Pons (tissue), 1 donor: ENCODE measurements at places on chromosomes 2 and 18.

GRCh38 chr2:225072444-225072843, 30.2 kb upstream of the DOCK10 start:
- no peak for DNase-seq

- DNase-seq, result no peak
Measured at GRCh38 chr2:77270433-77270832, 251.7 kb downstream of the LRRTM4 start.

DNA sequence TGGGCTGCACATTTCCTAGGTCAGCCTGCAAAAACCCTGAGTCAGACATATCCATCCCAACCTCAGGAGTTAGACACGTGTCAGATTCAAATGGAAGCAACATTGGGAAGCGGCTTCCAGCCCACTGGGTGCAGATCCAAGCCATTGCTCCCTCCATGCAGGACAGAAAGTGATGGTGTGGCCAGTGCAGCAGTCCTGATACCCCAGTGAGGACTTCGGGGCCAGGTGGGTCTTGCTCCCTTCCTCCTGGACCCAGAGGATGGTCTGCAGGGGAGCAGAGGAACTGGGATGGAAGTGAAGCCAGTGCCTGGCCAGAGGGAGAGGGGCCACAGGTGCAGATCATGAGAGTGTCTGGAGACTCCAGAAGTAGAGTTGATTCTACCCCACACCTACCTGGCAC, 252.0 kb downstream of the FAM210A start:
- no peak for DNase-seq

DNA sequence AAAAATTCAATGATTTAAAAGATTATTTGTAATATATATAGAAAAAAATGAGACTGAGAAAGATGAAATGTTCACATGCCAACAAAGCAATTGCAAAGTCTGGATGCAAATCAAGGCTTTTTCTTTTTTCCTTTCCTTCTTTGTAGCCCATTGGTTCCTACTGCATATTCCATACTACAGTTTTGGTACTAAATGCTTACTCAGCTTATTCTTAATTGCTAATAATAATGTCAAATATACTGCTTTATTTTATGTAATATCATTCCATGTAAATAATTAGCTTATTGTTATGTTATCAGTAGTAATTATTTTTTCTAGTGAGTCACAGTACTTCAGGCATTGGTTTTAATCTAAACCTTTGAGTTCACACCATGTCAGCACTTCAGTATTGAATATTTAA, 407.4 kb upstream of the LRRTM1 start:
- DNase-seq, result no peak

DNA sequence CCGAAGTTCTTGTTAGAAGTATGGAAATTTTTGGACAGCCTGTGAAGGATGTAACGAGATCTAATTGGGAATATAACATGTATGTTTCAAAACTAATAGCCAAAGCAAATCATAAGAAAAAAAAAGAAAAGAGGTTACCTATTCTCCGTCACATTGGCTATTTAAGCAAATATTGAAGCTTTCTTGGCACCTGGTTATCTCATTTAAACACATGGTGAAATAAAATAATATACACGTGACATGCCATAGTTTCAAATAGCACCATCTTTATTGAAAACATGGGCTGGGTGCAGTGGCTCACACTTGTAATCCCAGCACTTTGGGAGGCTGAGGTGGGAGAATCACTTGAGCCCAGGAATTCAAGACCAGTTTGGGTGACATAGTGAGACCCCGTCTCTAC, 56.7 kb downstream of the ZEB2 start:
- no peak for DNase-seq

DNA sequence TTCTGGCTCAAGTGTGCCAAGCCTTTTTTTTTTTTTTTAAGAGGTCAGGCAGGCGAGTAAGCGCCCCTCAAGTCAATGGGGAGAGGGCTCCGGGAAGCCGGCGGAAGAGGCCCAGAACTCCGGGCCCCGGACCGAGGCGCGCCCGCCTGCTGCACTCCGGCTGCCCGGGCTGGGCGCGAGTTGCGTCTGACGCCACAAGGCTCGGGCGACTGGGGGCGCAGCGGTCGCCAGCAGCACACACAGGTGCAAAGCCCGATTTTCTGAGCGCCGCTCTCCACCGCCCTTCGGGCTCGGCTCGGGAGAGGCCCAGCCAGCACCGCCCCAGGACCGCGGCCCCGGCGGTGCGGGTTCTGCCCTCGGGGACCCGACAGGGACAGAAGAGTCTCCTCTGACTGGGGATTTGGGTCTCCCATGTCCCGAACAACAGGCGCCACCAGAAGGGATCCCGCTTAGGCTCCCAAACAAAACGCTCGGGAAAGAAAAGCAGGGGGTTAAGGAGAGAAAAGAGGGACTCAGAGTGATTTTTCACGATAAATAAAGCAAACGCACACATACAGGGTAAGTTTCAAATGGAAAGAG, 787 bp downstream of the ERBB4 start:
- DNase-seq, result no peak

GRCh38 chr18:42268798-42269197, 313.8 kb downstream of the PIK3C3 start:
- no peak for DNase-seq

GRCh38 chr2:38875227-38875575, 533 bp downstream of the DHX57 start:
- peak; percentile 8 for DNase-seq

DNA sequence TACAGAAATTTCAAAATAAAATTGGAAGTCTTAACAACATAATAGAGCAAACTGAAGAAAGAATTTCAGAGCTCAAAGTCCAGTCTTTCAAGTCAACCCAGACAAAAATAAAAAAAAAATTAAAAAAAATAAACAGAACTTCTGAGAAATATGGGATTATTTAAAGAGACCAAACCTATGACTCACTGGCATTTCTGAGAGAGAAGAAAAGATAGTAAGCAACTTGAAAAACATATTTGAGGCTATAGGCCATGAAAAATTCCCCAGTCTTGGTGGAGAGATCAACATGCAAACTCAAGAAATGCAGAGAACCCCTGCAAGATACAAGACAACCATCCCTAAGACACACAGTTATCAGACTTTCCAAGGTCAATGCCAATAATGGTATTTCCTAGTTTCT, 167.4 kb downstream of the RNF144A start:
- no peak for DNase-seq

DNA sequence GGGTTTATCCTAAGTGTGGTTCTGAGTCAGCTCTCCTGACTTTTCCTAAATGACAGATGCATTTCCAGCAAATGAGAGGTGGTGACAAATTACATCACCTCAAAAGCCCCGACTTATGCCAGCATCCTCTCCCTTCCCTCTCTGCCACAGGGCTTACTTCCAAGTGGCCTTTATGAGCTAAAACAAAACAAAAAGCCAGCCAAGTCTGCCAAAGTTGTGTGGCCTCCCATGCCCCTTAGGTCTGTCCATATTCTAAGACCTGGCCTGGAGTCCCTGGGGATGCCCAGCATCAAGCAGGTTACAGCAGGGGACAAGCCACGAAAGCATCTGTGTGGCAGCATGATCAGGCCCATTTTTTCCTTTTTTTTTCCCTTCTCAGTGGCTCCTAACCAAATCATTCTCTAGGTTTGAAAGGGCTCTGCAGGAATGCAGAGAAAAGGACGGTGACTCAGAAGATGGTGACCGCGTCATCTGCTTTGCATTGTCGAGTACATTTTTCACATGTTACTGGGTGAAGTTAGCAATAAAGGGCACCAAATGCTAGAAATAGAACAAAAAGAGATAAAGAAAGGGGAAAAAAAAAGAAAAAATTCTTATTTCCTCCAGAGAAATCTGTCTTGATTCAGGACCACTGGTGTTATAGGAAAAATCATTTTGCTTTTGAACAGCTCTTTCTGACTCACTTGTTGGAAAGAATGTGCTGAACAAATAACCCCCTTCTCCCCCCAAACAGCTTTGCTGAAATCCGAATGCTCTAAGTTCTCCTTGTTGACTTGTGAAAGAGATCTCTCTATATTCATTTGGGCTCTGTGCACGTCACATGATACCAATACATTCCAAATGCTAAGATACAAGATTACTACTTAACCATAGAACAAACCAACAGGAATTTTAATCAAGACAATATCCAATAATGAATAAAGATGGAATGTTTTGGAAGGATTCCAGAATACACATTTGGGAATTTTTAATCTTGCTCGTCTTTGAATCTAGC, 178.7 kb downstream of the EN1 start:
- peak; percentile 17 for DNase-seq

DNA sequence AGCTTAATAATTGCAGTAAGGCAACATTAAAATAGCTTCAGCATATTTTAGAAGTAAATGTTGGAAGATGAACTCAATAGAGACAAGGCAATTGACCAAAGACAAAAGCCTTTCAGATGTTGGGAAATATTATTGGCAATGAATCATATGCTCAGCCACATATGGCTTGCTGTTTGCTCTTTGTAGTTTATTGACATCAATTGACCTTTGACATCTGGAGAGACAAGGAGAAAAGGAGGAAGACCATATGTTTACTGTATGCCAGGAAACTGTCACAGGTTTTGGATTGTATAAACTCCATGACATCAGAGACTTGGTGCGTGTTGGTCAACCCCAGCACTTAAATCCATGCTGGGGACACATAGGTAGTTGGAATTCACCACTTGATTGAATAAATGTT, 60.6 kb upstream of the SLC16A14 start:
- DNase-seq, result no peak

DNA sequence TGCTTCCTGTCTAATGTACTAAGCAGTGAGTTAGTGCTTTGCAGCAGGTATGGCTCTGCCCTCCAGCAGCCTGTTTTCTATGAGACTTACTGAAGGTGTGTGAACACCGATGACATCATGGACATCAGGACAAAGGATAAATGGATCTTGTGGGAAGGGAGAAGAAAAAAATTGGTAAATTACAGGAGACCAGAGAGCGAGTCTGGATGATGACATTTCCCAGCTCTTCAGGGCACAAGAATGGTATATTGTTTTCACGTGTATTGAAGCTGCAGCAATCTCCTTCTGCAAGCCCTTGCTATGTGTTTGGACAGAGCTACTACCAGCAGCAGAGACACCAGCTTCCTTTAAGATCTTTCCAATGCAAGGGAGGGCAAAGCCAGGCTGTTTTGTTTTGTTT, 47.2 kb downstream of the DCC start:
- DNase-seq, result no peak

- peak; percentile 51 for DNase-seq
Measured at GRCh38 chr18:41378598-41378997, 576.4 kb upstream of the PIK3C3 start.

GRCh38 chr2:3725002-3725401, 21.6 kb downstream of the DCDC2C start:
- DNase-seq, result no peak

DNA sequence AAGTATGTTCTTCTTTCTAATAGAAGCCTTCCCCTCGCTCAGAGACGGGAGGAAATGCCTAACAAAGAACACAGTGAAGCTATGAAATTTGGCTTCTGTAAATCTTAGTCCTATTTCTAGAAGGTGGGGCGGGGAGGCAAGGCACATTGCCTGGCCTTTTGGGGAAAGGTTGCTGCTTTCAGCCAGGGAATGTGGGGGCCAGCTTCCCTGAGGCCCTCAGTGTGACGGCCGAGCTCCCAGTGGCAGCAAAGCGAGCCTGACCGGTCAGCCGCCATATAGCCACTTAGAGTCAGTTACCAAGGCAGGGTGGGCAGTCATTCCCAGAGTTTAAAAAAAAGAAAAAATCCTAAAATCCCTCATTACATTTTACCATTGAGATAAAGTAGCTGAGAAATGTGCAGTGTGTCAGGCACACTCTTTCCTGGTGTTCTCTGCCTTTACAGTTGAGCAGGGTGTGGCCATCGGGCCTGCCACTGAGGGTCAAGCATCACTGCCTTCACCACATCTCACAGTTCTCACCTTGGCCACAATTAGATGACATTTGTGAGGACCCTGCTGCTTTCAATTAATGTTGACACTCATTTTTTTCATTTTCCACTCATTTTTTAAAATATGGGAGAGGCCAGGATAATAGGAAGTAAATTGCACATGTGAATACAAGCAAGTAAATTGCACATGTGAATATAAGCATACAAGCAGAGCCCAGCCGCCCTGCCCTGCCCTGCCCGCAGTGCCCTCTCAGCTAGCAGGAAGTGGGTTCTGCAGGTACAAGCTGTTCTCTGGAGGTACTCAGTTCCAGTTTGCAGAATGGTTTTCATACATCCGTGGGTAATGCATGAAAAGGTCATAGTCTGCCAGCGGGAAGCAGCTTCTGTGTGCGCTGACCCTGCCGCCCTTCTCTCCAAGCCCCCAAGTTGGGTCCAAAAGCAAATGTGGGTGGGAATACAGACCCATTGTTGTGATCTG, 76.9 kb downstream of the WDSUB1 start:
- no peak for DNase-seq

- DNase-seq, result no peak
Measured at GRCh38 chr2:170598067-170598395, 117.1 kb upstream of the SP5 start.

DNA sequence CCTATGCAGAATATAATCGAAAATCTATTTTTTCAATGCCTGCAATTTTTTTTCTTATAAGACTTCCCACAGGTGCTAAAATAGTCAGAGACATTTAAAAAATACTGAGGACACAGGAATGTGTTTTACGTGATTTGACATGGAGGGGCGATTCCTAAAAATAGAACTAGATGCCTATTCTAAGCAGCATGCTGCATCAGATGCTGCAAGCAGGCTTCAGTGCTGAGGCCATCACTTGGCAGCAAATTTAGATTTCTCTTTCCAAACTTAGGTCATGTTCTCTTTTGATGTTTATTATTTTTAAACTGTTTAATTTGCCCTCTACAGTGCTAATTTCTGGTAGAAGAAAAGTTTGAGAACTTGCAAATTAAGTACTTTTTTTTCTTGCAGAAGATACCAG, 43.7 kb upstream of the NCK2 start:
- DNase-seq, result no peak

- DNase-seq, result no peak
Measured at GRCh38 chr2:215020283-215020682, 118.1 kb downstream of the ABCA12 start.

GRCh38 chr2:25073025-25073424, 31.1 kb downstream of the EFR3B start:
- no peak for DNase-seq

- no peak for DNase-seq
Measured at GRCh38 chr2:2719015-2719414, 387.9 kb upstream of the MYT1L start.
